Kidney glomerular epithelial cell (primary cell): ENCODE measurements at places on chromosomes 13 and 19.

DNA sequence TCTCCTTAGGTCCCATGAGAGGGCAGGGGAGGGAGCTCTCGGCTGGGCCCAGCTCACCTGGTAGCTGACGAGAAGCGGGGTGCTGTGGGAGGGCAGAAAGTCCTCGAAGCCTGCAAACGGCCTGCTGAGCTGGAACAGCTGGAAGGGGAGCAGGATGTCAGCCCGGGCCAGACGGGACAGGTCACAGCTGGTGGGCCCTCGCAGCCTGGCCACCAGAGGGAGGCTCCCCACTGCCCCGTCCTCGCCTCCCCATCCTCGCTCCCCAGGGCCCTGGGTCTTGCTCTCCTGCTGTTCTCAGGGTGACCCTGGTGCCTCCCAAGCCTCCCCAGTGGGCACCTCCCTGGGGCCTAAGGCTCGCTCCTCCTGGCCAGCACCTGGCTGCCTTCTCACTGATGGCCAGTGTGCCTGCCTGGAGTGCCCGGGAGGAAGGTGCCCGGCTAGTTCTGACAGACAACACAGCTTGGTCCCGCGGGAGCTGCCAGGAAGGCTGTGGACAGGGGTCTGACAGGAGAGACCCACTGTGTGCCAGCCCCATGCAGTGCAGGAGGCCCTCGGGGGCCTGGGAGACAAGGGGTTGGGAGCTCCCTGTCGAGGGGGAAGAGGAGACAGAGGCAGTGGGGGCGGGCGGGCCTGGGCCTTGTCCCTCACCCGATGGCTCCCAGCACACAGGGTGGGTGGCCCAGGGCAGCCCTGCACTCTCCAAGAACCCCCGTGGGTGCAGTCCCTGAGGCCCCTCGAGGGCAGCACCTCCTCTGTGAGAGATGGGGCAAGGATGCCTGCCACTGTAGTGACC, 20.3 kb downstream of the GPX4 start:
- DNase-seq, result no peak

- DNase-seq, result no peak
Observed at GRCh38 chr13:37715606-37716015, 117.0 kb upstream of the POSTN start.

DNA sequence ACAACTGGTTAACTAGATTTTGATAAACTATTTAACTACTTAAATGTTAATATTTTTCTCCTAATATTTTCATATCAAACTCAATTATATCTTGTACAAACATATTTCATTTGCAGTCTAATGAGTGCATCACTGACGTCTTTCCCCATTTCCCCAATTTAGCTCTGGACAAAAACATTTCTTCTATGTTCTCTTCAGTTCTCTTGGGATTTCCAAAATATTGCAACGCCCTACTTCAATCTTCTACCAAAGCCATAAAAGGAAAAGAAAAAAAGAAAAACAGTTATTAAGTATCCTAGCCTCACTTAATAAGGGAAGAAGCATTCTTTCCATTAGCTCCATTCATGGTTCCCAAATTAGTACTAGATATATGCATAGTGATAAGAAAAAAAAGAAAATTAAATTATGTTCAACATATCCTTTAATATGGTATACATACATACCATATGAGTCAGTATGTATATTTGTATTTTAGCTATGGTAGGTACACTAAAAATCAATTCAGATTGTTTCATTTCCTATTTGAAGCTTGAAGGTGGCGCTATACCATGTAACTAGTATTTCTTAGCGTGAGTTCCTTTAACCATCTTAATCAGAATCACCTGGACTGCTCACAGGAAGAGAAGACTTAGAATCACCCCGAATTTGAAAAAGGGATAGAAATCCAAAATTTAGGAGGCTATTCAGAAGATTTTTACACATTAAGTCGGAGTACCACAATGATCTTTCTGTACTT, 9.9 kb downstream of the FBXL3 start:
- no peak for DNase-seq

DNA sequence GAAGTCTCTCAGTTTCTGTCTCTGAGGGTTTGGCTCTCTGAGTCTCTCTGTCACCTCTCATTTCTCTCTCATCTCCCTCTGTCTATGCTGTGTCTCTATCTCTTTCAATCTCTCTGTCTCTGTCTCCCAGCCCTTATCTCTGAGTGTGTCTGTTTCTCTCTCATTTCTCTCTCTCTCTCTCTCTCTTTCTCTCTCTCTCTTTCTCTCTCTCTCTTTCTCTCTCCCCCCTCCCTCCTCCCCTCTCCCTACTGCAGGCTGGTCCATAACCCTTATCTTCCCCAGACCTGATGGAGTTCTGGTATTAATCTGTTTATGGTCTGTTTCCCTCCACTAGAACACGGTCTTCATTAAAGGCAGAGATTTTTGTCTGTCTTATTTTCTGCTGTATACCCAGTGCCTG, 1.3 kb upstream of the PVR start:
- no peak for DNase-seq

DNA sequence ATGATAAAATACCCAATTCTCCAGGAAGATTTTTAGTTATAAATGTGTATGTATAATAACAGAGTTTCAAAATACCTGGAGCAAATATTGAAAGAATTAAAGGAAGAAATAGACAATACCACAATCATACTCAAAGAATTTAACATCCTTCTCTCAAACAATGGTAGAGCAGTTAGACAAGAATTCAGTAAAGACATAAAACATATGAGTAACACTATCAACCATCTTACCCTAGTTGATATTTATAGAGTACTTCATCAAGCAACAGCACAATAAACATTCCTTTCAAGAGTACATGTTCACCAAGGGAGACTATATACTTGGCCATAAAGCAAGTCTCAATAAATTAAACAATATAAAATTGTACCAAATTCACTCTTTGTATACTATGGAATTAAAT, 108.4 kb downstream of the DLEU7 start:
- peak; percentile 13 for DNase-seq

DNA sequence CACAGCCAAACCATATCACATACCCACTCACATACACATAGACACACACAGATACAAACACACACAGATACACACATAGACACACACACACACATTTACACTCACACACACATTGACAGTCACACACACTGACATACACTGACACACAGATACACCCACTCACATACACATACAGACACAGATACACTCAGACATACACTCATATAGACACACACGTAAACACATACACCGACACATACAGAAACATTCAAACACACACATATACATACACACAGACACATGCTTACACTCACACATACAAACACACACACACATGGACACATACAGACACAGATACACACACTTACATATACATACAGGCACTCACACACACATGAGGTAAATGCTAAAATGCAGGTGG, 30.2 kb downstream of the GJA3 start:
- no peak for DNase-seq

GRCh38 chr19:4606921-4607678, 32.2 kb upstream of the TNFAIP8L1 start:
- no peak for DNase-seq

DNA sequence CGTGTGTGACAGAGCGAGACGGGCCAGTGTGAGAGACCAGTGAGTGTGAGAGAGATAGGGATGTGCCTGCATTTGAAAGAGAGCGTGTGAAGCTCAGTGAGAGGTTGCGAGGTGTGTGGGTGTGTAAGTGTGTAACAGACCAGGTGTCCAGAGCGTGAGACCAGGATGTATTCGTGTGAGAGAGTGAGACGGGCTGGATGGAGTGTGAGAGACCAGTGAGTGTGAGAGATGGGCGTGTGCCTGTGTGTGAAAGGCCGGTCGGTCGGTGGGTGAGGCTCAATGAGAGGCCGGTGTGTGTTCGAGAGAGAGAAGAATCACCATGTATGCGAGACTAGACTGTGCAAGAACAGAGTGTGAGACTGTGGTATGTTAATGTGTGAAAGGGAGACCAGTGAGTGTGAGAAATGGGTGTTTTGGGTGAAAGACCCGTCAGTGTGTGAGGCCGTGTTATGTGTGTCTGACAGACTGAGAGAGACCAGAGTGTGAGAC, 679 bp downstream of the ZNF471 start:
- peak; percentile 72 for DNase-seq

GRCh38 chr13:109130093-109130835, 500.9 kb downstream of the MYO16 start:
- DNase-seq, result no peak

- DNase-seq, result peak; percentile 79
Observed at GRCh38 chr13:30805603-30806011, 70.3 kb downstream of the ALOX5AP start.

GRCh38 chr19:52739576-52739975, 4.7 kb upstream of the ZNF611 start:
- DNase-seq, result no peak

- no peak for DNase-seq
Observed at GRCh38 chr19:13669780-13670355, 94.5 kb upstream of the MRI1 start.

DNA sequence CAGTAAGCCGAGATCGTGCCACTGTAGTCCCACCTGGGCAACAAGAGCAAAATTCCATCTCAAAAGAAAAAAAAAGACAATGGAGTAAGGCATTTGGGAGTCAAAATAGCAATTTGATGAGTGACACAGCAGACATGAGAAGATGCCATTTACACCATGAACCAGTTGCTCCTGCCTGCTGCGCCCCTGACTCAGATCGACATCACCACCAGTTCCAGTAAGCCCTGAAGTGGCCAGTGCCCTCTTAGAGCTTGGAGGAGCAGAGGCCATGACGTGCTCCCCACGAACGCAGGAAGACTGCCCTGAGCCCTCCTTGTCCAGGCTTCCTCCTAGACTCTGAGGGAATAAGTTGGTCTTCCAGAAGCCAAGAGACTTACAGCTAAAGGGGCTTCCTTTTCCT, 339.2 kb downstream of the MYO16 start:
- DNase-seq, result no peak

- DNase-seq, result no peak
Observed at GRCh38 chr13:70849222-70849621, 741.0 kb upstream of the KLHL1 start.

DNA sequence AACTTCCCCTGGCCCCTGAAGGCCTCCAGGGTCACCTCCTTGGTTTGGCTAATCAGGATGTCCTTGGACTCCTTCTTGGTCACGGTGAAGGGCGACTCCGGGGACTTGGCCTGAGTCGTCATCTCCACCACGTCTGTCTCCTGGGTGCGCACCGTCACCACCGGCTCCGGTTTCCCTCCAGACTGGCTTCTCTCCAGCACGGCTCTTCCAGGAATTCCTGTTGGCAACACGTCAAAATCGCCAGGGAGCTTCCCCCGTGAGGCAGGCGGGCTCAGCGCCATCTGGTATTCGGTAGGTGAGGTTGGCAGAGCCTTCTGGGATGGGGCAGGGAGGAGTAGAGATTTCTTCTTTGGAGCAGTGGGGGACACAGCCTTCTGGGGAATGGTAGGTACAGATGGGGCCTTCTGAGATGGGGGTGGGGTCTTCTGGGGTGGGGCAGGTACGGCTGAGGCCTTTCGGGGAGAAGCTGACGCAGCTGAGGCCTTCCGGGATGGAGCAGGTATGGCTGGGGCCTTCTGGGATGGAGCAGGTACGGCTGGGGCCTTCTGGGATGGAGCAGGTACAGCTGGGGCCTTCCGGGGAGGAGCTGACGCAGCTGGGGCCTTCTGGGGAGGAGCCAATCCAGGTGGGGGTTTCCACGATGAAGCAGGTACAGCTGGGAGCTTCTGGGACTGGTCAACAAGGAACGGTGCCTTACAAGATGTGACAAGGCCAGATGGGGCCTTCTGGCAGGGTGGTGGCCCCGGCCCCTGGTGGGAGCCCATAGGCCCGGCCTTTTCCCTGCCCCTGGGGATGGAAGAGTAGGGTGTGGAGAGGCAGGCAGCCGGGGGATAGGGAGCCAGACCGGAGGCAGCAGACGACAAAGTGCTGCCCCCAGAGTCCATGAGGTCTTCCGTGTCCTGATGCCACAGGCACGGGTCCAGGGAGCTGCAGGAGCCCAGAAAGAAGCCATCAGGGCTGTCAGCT, 3.8 kb downstream of the GARIN5B start:
- no peak for DNase-seq

GRCh38 chr19:10554760-10555609, 10.8 kb downstream of the KRI1 start:
- DNase-seq, result no peak

GRCh38 chr19:39032063-39032918, at the start of gene FBXO27:
FBXO27 (minus strand) TSS chr19:39032549; CDS start chr19:39032227, 322 bp downstream.
- DNase-seq, result no peak

GRCh38 chr19:45790942-45791341, 1.7 kb downstream of the DMWD start:
- no peak for DNase-seq
